OCI-LY7 (cell line): ENCODE measurements at places on chromosomes 1 and 21.

DNA sequence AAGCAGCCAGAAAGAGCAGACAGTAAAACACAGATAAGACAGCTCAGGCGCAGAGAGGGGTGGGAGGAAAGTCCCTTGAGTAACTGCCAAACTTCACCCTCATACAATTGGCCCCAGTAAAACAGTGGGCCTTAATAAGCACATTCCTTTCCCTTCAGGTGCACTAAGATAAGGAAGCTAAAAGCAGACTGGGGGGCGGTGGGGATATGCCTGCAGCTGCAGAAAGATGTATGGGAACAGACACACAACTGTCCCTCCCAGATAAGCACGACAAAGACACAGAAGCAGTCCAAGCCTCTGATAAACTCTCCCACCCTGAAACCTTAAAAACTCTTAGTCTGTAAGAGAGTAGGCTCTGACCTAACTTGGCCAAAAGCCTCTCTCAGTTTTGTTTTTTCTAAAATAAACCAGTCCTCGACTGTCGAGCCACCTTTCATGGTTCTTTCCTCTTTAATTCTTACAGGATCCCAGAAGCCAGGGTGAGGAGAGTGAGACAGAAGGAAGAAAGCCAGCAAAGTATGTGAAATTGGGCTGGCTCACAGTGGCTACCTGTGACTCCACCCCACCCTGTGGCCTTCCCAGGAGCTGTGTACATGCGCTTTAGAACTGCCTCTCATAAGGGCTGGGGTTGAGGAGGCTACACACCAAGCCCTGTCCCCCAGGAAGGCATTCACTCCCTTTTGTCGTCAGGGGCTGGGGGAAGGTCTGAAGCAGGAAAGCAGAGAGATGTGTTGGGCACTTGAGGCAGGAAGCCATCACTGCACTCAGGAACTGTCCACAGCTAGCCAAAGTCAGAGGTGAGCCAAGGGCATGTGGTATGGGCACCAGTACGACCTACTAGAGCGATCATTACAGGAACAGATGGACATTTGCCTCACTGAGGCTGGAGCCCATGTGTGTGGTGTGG is 4.6 kb downstream of the PGLYRP4 start:
- no peak for DNase-seq

DNA sequence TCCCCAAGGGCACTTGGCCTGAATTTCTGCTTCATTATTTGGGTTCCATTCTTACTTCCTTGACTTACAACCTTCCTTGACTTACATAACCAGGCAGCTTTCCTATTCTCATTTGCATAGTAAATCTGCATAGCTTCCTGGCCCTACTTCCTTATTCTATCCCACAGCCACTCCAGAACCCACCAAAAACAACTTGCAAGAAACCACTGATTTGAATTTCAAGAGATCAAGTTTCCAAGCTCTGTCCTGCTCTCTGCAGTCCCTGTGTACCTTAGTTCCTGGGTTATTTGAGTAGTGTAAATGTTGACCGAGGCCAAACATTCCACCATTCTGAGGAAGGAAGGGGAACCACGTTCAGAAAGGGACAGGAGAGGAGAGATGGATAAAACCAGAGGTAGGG is 603.3 kb downstream of the PTPRC start:
- DNase-seq = peak; percentile 5

DNA sequence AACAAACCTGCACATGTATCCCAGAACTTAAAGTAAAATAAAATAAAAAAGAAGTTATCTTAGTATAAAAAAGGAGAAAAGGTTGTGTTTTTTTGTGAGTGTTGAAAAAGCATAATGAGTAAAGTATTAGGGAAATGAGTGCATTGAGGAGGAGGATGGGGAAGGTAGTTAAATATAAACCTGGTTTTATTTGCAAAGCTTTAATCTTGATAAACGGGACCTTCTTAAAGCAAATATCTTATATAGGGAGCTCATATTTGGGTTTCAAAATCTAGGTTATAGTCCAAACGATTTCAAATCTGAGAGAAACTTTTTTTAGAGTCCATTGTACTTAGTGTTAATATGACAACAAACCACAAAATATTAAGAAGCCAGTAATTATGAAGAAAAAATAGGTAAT is 21.7 kb upstream of the SLC19A2 start:
- DNase-seq = no peak

GRCh38 chr1:199081739-199082138 is 442.9 kb downstream of the PTPRC start:
- DNase-seq = no peak

GRCh38 chr1:2204415-2205190 is 10.0 kb upstream of the FAAP20 start:
- no peak for DNase-seq

DNA sequence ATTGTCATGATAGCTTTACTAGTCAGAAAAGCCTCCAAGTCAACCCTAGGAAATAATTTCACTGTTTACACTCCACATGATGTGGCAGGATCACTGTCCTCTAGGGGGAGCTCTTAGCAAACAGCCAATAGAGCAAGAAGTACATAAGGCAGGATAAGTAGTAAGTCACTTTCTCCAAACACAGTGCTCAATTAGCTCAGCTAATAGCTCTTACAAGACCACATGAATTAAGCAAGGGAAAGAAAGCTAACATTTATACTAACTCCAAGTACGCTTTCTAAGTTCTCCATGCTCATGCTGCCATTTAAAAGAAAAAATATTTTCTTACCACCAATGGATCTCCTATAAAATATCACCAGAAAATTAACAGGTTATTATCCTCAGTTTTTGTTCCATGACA is 66.9 kb upstream of the LRIF1 start:
- peak; percentile 83 for DNase-seq

- DNase-seq = no peak
Measured at GRCh38 chr21:46388206-46388880, 64.4 kb downstream of the PCNT start.

GRCh38 chr1:37434292-37435225 is 39.8 kb upstream of the ZC3H12A start:
- peak; percentile 68 for DNase-seq
